ENCODE measurements at places on chromosomes 16 and 17. TPM values are rescaled to one million over a fixed set of nuclear protein-coding genes. Genes with fewer than 3 reads are reported as not detected.

ZP2 gene
- not detected for total RNA-seq

TUBG1 gene
- total RNA-seq, result 21.3 TPM

NIP7 gene
- 6.9 TPM for total RNA-seq

GHDC gene
- total RNA-seq, result 15.5 TPM

ATP1B2 gene
- 1.0 TPM for total RNA-seq

SLFN13 gene
- total RNA-seq, result 4.7 TPM

CLEC3A gene
- not detected for total RNA-seq

ITGB3 gene
- 0.84 TPM for total RNA-seq

ACSM5 gene
- 0.25 TPM for total RNA-seq

PRDM7 gene
- total RNA-seq, result not detected

GH2 gene
- not detected for total RNA-seq

TMEM100 gene
- 4.0 TPM for total RNA-seq

MYCBPAP gene
- 1.0 TPM for total RNA-seq

KCNJ12 gene
- 0.26 TPM for total RNA-seq

SPATA32 gene
- total RNA-seq, result 0.12 TPM

TMEM235 gene
- total RNA-seq, result not detected

SHISA6 gene
- total RNA-seq, result 0.23 TPM

ZFPM1 gene
- 20.4 TPM for total RNA-seq

PPM1E gene
- 0.49 TPM for total RNA-seq

ARHGAP44 gene
- total RNA-seq, result 7.5 TPM

NPIPA3 gene
- total RNA-seq, result 0.70 TPM

EPOP gene
- total RNA-seq, result 3.0 TPM

EVI2A gene
- total RNA-seq, result 1.6 TPM

SPN gene
- 0.87 TPM for total RNA-seq

IRX5 gene
- total RNA-seq, result 0.14 TPM

TOP3A gene
- total RNA-seq, result 16.5 TPM

CASKIN2 gene
- 20.7 TPM for total RNA-seq

OR2C1 gene
- not detected for total RNA-seq

ULK2 gene
- 6.0 TPM for total RNA-seq

CASKIN1 gene
- total RNA-seq, result 1.7 TPM

MON1B gene
- total RNA-seq, result 19.2 TPM

All from pancreas (tissue), 10 donors.